Thoracic aorta (tissue), 2 donors: ENCODE measurements at places on chromosomes 11 and 22. TPM values are rescaled to one million over a fixed set of nuclear protein-coding genes. Genes with fewer than 3 reads are reported as not detected.

SYT9 gene
- not detected for total RNA-seq

MICAL2 gene
- total RNA-seq = 989 TPM

CASP5 gene
- not detected for total RNA-seq

UBQLNL gene
- 0.56 TPM for total RNA-seq

PSMD13 gene
- 79.6 TPM for total RNA-seq

STX5 gene
- 46.8 TPM for total RNA-seq

SEPTIN3 gene
- not detected for total RNA-seq

A4GALT gene
- 77.3 TPM for total RNA-seq

MS4A4A gene
- total RNA-seq = 44.9 TPM

FREY1 gene
- 9.0 TPM for total RNA-seq

MYBPC3 gene
- total RNA-seq = not detected

SPDYC gene
- not detected for total RNA-seq

HBG2 gene
- total RNA-seq = not detected
